ENCODE measurements at places on chromosomes 4 and X.

GRCh38 chrX:19555236-19555635 lies 39.9 kb upstream of the MAP3K15 start:
- no peak for DNase-seq

GRCh38 chrX:110588853-110589252 lies 206.8 kb downstream of the CHRDL1 start:
- DNase-seq = no peak

GRCh38 chr4:187190390-187190789 lies 466.7 kb upstream of the FAT1 start:
- no peak for DNase-seq

- DNase-seq = no peak
Observed at GRCh38 chrX:17082831-17083230, 136.4 kb downstream of the REPS2 start.

DNA sequence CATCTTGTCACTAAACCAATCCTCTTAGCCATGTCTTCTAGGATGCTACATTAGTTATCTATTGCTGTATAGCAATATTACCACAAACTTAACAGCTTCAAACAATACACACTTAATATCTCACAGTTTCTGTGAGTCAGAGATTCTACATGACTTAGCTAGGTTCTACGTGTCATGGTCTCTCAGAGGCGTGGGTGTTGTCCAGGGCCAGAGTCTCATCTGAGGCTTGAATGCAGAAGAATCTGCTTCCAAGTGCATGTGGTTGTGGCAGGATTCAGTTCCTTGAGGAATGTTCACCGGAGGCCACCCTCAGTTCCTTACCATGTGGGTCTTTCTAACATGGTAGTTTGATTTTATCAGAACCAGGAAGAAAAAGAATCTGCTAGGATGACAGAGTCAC lies 26.4 kb downstream of the PPP1R2C start:
- no peak for DNase-seq

GRCh38 chr4:128560754-128561495 lies 248.6 kb upstream of the JADE1 start:
- DNase-seq = no peak

- no peak for DNase-seq
Observed at GRCh38 chr4:158157412-158157811, 15.4 kb downstream of the GASK1B start.

- no peak for DNase-seq
Observed at GRCh38 chrX:130071611-130072344, 38.5 kb downstream of the ELF4 start.

- DNase-seq = no peak
Observed at GRCh38 chr4:146381263-146381872, 140.4 kb downstream of the SLC10A7 start.

- DNase-seq = no peak
Observed at GRCh38 chr4:98374643-98375042, 113.5 kb downstream of the RAP1GDS1 start.

DNA sequence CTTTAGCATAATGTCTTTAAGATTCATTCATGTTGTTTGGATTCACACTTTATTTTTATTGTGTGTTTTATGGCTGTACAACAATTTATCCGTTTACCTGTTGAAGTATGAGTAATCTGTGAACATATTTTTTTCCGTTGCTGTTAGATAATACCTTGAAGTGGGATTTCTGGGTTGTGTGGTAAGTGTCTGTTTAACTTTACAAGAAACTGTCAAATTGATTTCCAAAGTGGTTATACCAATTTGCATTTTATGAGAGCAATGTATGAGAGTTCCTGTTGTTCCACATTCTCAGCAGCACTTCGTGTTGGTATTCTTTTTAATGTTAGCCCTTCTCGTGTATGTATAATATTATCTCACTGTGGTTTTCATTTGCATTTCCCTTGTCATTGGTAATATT lies 53.6 kb downstream of the USP53 start:
- no peak for DNase-seq

- no peak for DNase-seq
Observed at GRCh38 chrX:20441123-20441522, 174.4 kb upstream of the RPS6KA3 start.

GRCh38 chrX:13994104-13994503 lies 35.6 kb downstream of the GEMIN8 start:
- DNase-seq = no peak

GRCh38 chr4:156029691-156030090 lies 76.0 kb upstream of the CTSO start:
- DNase-seq = no peak

GRCh38 chr4:173917255-173917960 lies 366.1 kb downstream of the FBXO8 start:
- DNase-seq = no peak

GRCh38 chr4:33924239-33924638 lies 2320.1 kb downstream of the ARAP2 start:
- DNase-seq = no peak

DNA sequence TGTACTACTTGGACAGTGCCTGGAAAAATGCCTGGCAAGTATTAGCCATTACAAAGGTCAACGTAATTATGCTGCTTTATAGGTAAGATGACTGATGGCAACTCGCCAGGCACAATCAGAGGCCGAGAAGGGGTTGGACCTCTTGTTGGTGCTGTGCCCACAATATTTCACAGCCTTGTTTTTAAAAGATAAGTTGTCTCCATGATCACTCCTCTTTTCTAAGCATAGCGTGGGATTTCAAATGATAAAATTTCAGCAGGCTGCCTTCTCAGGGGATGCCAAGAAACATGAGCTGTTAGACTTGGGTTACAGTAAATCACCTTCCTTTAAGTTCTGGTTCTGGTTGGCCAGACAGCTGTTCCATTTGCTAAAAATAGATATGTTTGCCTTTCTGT lies 26.9 kb downstream of the HOPX start:
- peak; percentile 42 for DNase-seq

- DNase-seq = no peak
Observed at GRCh38 chrX:18873836-18874235, 110.1 kb downstream of the PHKA2 start.

DNA sequence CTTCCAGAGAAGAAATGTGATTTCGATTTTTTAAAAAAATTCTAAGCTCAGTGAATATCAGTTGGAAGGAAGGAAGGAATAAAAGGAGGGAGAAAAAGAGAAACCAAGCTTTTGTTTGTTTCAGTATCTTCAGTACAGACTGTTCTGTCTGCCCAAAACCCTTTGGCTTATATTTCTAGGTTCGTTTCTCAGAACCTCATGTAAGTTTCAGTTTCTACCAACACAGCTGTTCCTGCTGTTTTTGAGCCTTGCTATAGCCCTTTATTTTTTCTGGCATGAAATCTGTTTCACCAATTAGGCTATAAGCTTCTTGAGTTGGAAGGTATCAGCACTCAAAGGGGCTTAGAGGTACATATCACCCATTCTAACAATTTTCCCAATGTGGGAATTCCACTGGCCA lies 157.9 kb downstream of the GBA3 start:
- no peak for DNase-seq

GRCh38 chrX:1452516-1453394 lies at the start of gene ASMTL:
Gene ASMTL, minus strand, starts transcription at chrX:1452909. Its CDS starts 69 bp downstream, at chrX:1452840.
- no peak for DNase-seq

- DNase-seq = no peak
Observed at GRCh38 chr4:105461621-105462382, 12.1 kb downstream of the PPA2 start.

DNA sequence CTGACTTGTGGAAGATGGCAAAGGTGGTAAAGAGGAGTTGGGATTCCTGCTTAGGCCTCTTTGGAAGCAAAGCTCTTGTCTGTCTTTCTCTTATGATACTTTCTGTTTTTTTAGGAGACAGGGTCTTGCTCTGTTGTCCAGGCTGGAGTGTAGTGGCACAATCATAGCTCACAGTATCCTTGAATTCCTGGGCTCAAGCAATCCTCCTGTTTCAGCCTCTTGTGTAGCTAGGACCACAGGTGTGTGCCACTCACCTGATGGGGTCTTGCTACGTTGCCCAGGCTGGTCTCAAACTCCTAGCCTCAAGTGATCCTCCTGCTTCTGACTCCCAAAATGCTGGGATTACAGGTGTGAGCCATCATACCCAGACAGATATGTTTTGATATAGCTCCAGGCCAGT lies 19.3 kb upstream of the IGFBP7 start:
- no peak for DNase-seq

- DNase-seq = no peak
Observed at GRCh38 chr4:71187404-71188155, 151.2 kb upstream of the SLC4A4 start.

DNA sequence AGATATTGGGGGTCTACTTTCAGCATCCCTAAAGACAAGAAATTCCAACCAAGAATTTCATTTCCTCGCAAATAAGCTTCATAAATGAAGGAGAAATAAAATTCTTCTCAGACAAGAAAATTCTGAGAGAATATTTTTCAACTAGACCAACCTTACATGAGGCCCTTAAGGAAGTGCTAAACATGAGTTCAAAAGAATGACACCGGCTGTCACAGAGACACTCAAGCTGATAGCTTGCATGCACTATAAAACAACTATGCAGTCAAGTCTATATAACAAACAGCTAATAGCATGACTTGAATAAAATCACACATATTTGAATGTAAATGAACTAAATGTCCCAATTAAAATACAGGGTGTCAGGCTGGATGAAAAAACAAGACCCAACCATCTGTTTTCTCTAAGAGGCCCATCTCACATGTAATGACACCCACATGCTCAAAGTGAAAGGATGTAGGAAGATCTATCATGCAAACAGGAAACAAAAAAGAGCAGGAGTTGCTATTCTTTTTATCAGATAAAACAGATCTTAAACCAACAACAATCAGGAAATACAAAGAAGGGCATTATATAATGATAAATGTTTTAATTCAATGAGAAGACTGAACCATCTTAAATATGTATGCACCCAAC lies 27.2 kb downstream of the FAAH2 start:
- no peak for DNase-seq

DNA sequence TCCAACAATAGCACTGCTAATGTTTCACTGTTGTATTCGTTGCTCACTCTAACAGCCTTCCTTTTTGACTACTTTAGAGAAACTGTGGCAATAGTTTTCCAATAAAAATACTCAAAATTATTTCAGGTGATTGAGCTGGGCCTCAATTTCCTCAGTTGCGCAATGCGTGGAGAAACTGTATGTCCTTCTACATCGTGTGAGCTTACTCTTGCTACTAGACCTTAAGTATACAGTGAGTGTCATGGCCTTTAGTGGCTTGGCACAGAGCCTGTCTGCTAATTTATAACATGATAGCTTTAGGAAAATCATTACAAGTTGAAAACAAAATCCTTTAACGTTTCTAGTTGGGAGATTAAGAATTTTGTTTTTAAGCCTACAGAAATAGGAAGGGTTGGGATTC lies 114.5 kb downstream of the COL4A6 start:
- no peak for DNase-seq

GRCh38 chr4:110628663-110629213 lies 5.9 kb upstream of the PITX2 start:
- no peak for DNase-seq

DNA sequence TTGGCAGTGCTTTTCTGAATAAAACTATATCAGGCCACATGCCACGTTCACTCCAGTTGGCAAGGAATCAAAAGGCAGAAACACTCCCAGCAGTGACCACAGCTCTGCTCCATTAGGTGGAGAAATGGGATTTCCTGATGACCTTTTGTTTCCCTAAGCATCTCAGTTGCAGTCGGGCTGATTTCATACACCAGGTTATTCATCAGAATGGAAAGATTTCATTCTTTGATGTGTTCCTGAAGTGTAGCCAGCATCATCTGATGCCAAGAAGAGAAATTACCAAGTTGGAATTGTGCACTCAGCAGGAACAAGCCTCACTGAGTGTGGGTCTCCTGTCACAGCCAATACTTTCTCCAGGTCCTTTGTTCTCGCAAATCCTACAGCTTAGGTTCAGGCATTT lies 193.7 kb downstream of the SPATA18 start:
- no peak for DNase-seq

DNA sequence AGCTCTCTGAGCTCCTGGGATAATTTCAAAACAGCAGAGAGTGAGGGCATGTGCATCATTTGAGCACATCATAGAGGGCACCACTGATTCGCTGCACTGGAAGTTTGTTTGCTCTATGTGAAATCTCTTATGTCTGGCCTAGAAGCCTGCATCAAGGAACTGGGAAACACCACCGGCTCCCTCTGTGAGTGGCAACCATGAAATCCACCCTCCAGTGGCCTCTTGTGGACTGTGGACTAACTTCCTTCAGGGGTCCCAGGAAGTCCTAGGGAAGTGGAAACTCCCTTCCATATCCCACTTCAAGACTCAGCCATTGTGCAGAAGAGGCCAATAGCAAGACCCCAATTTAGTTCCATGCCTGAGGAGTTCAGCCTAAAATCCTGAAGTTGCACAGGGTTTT lies 48.0 kb upstream of the IGFBP7 start:
- DNase-seq = no peak

GRCh38 chrX:44223150-44223549 lies 120.3 kb downstream of the EFHC2 start:
- DNase-seq = no peak

DNA sequence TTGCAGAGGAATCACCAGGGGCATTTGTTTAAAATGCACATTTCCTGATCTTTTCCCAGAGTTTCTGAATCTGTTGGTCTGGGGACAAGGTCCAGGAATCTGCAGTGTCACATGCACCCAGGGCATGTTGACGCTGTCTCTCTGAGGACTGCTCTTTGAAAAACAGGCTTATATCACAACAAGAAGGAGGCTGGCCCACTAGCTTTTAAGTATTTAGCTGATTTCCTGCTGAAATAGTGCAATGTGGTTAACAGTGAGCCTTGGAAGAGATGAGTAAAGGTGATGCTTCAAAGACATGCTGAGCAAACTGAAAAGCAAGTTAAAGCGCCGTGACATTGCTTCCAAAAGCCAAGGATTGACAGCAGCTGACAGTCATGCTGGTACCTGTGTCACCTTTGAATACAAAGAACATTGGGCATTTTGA lies 18.6 kb upstream of the SEPSECS start:
- no peak for DNase-seq

GRCh38 chrX:70916754-70917153 lies 8.2 kb upstream of the TEX11 start:
- no peak for DNase-seq

GRCh38 chr4:42658261-42658660 lies 1.4 kb upstream of the ATP8A1 start:
- DNase-seq = no peak

- no peak for DNase-seq
Observed at GRCh38 chrX:48736303-48736702, 25.2 kb upstream of the GLOD5 start.

GRCh38 chr4:19577097-19577496 lies 674.6 kb upstream of the SLIT2 start:
- no peak for DNase-seq

DNA sequence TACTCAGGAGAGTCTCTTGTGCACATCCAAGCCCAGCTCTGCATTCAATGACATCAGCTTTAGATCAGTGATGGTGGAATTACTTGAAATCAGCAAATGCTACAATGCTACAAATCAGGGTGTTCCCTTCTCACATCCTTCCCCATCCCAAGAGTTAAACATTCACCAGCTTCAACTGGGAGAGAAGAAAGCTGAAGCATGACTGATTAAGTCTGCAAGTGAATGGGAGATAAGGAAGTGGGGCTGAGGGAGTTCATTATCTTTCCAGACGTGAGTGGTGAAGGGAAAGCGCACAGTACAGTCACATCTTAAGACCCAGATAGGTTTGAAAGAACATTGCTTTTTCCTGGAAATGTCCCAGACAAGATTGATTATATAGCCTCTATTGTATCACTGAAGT lies 26.2 kb upstream of the MAP9 start:
- DNase-seq = no peak
